Mesenteric fat pad (tissue), 1 donor: ENCODE measurements at places on chromosomes 16 and 17. TPM values are rescaled to one million over a fixed set of nuclear protein-coding genes. Genes with fewer than 3 reads are reported as not detected.

Gene LIG3
- total RNA-seq, result 24.0 TPM

Gene TVP23A
- 0.45 TPM for total RNA-seq

Gene LITAFD
- not detected for total RNA-seq

Gene ATP1B2
- total RNA-seq, result 1.4 TPM

- DNase-seq, result no peak
Observed at GRCh38 chr17:29458066-29458465, 67.9 kb downstream of the TAOK1 start.

- DNase-seq, result no peak
Observed at GRCh38 chr17:73899839-73900238, 255.6 kb upstream of the SDK2 start.

DNA sequence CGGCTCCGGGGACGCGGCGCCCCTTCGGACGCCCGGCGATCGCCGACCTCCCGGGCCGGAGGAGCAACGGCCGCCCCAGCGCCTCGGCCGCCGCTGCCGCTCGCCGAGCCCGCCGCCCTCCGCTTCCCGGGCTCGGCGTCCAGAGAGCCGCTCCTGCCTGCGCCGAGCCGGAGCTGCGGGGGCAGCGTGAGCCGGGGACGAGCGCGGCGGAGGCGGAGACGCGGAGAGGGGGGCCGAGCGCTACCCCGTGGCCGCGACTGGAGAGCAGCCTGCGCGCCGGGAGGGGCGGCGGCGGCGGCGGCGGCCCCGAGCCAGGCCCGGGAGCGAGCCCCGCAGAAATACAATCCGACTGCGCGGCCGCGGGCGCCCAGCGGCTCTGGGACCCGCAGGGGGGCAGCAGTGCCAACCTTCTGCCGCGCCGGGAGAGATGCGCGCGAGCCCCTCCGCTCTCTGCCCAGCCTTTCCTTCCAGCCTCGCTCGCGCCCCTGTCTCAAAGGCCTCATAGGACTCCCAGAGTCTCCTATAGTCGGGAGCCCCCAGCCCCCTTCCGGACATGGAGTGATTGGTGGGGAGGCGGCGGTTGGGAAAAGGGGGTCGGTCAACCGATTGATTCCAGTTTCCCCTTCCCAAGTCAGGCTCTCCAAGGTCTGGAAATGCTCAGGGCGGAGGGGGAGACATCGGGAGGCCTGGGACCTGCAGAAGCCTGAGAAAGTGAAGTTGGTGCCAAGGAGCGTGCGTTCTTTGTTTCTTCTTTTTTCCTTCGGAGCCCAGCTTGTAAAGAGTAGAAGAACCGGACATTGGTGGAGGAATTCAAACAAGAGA lies 1.0 kb upstream of the SDK2 start:
- peak; percentile 75 for DNase-seq

DNA sequence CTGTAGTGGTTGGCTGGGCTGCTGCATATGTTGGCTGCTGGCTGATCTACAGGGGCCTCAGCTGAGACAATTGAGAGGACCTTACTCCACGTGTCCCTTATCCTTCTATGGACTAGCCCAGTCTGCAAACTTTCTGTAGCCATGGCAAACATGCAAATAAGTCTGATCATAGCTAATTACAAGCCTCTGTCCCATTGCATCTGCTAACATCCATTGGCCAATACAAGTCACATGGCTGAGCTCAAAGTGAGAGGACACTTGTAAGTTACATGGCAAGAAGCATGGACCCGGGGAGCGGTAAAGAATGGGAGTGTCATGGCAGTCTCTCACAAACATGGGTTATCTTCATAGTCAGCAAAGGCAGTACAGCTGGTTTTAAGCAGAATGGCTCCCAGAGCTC lies 11.6 kb upstream of the IL4R start:
- DNase-seq, result no peak

DNA sequence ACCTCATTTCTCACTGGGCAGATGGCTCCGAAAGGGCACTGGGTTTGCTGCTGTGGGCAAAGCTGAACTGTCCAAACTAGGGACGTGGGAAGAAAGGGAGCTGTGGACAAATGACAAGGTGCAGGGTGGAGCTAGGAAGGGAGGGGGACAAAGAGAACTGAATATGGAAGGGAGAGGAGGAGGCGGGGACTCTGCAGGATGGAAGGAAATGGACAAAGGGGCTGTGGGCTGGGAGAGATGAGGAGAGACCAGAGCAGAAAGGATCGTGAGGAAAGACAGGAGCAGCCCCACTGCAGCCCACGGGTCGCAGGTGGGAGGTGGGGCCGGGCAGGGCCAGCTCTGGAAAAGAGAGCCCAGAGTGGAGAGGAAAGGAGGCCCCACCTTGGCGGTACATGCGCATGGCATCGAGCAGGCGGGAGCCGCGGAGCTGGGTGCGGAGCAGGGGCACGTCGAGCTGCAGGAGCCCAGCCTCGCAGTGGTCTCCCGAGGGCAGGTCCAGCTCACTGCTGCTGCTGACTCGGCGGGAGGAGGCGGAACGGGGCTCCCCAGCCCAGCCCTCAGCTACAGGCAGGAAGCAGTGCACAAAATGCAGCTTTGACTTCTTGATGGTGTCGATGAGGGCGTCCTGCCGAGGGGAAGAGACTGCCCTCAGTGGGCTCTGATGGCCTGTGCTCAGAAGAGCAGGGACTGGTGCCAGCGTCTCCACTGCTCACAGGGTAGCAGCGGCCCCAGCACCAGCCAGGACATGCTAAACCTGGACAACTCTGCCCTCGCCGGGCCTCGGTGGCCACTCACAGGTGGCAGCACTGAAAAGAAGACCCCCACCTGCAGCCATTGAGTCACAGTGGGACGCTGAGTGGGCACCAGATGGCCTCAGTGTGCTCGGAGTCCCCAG lies 66.8 kb downstream of the PIPOX start:
- no peak for DNase-seq

DNA sequence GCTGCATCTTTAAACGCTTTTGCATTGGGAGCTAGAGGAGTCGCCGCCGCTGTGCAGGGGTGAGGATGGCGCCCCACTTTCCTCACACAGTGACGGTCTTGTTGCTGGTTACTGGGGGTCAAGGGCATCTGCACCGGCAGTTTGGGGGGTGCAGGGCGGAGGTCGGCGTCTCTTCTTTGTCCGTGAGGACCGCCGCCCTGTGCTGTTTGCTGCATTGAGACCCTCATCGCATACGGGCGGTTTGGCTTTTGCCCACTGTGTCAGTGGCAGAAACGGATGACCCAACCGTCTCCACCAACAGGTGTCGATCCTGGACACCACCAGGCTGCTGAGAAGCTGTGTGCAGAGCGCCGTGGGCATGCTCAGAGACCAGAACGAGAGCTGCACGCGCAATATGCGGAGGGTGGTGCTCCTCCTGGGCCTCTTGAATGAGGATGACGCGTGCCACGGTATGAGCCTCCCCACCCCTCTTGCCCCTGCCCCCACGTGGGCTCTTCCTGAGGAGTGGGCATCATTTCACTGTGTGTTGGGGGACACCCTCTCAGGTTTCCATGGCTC lies 61.2 kb upstream of the ENDOV start:
- DNase-seq, result no peak

DNA sequence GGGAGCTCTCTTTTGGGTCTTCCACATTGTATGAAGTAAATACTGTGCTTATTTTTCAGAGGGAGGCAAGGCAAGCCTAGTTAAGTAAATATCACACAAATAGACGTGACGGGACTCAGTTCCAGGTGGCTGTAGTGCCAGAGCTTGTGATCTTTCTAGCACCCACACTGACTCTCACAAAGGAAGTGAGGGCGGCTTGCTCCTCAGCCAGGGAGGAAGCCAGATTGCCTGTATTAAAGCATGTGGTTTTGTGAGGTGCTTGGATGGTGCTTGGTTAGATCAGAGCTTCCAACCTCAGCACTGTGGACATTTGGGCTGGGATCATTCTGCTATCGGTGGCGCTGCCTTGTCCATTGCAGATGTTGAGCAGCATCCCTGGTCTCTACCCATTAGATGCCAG lies 80.1 kb downstream of the VAT1L start:
- no peak for DNase-seq
